ENCODE measurements at places on chromosomes 3 and 15.

- DNase-seq: no peak
These were observed 65.9 kb upstream of the KLHL25 start for GRCh38 chr15:85860394-85861161.

DNA sequence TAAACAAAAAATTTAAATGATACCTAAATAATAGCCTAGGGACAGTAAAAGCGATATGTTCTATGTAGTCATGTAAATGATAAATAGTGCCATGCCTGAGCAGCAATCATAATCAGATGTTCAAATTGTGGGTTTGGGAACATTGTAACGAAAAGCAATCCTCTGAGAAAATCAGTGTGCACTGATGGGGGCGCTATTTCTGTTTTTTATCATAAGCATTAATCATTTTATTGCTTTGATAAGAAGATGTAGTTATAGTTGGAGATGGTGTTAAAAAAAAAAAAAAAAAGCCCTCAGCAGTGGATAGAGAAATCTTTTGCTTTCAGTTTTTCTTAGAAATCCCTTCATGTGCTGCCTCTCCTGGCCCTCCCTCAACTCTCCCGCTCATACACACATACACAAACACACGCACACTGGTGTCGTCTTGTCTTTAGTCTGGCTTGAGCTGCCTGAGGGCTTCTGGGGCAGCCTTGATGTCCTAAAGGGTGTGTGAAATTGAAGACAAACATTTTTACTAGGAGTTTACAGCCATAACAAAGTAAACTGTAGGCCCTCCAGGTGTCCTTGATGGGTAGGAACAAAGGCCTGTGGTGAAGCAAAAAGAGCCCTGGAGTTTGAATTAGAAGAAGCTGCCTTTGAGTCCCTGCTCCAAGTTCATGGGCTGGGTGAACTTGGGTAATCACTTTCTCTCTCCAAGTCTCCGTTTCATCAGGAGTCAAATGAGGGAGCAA, 428.1 kb downstream of the SOX2 start:
- DNase-seq: no peak

- no peak for DNase-seq
These were observed 686 bp upstream of the P3H2 start for GRCh38 chr3:190121383-190121782.

- no peak for DNase-seq
These were observed 196.0 kb upstream of the BCL6 start for GRCh38 chr3:187941135-187941847.

GRCh38 chr3:169623971-169624370, 39.5 kb downstream of the MECOM start:
- DNase-seq: no peak

- no peak for DNase-seq
These were observed 24.8 kb downstream of the TTC23 start for GRCh38 chr15:99224372-99225214.

- no peak for DNase-seq
These were observed 128.0 kb downstream of the DNAJB8 start for GRCh38 chr3:128338536-128339330.

GRCh38 chr3:87311309-87311708, 34.9 kb upstream of the POU1F1 start:
- DNase-seq: no peak

GRCh38 chr3:100761211-100761942, 52.1 kb downstream of the TFG start:
- no peak for DNase-seq

GRCh38 chr3:64195789-64196188, 29.5 kb downstream of the PRICKLE2 start:
- DNase-seq: no peak

DNA sequence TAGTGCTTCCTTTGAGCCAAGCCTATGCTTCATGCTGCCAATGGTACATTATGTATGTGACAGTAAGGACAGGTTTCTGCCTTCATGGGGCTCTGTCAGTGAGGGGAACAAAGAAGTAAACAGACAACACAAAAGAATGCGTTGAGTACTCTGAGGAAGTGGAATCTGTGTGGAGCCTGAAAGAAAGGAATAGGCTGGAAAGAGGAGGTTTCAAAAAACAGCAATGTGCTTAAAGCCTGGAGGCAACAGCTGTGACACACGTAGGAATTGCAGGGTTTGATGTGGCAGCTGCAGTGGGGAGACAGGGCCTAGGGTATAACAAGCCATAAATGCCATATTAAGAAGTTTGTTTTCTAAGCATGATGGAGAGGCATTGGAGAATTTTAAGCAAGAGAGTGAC, 316.7 kb downstream of the CLSTN2 start:
- DNase-seq: no peak

DNA sequence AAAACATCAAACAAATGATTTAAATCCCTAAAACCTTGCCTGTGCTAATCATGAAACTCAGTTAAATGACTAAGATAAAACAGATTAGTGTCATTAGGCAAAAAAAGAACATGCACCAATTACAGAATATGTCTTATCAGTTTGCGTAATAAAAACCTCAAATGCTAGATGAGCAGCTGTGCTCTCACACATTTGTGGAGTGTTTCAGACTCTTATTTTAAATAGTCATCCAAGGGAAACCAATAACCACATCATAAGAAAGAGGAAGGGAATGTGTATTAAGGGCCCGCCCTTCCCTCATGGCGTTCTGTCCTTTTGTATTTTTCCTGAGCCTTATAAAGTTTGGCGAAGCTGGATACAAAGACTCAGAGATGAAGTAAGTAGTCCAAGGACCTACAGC, 6.6 kb downstream of the SAMMSON start:
- no peak for DNase-seq
